ENCODE measurements at places on chromosomes 5 and 9.

DNA sequence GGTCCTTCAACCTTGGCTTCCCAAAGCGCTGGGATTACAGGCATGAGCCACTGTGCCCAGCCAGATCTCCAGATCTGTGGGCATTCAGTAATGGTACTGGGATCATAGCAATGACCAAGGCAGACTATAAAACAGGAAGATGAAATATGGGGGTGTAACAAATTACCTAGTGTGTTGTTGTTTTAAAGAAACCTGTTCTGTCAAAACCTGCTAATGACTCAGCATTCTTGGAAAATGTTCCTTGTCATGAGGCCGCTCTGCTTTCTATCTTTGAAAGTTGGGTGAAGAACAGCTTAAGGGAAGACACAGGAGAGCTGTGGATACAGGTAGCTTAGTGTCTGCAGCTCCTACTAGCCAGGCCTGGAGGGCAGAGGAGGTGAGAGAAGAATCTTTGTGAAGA, 19.4 kb downstream of the TARS1 start:
- DNase-seq = no peak

GRCh38 chr9:86408121-86408520, 53.9 kb upstream of the TUT7 start:
- DNase-seq = no peak

DNA sequence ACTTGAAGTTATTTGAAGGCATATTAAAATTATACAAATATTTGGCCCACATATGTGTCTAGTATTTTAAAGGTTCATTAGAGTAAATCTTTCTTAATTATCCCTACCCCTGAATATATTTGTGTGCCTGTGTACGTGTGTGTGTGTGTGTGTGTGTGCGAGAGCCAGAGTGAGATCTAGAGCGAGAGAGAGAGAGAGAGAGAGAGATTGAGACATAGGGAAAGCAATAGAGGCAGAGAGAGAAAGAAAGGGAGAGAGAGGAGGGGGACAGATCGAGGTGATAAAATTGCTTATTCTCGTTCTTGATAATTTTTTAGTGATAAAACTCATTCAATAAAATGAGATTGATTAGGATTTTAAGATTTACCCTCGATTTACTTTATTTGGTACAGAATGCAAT, 47.4 kb downstream of the ADAMTS19 start:
- no peak for DNase-seq

DNA sequence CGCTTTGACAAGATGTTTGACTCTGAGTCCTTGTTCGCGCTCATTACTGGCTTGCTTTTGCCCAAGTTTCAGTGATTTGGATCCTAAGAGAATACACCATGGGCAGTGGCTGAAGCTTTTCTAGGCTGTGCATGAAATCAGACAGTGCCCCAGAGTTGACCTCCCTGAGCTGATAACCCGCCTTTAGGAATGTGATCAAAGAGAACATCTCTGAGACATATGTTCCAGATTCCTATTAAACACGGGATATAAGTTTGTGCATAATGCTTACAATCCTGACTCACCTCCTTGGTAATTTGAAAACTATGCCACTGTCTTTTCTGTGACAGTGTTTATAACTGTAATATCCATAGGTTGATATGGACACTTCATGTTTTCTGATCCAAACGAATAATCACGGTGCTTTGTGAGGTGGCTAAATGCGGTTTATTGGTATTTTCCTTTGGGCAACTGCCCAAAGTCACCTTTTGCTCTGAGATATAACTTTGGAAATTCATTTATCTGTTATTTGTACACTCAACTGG, 732.9 kb downstream of the MTRR start:
- DNase-seq = no peak

DNA sequence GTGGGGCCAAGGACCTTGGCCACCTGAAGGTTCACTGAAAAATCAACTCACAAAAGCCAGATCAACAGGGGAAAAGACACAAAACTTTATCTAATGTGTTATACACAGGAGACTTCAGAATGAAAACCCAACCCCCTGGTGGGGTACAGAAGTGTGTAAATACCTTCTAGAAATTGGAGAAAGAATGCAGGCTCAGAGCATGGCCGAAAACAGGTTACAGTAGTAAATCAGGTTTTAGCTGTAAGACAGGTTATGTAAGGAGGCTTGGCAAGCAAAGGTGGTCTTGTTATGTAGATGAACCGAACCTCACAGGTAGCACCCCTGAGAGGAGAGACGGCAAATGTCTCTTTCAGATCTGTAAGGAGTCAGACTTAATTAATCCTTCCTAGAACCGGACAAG, 10.0 kb downstream of the CEMIP2 start:
- no peak for DNase-seq

GRCh38 chr5:96054311-96055030, 92.8 kb upstream of the ELL2 start:
- no peak for DNase-seq

GRCh38 chr5:62680121-62680520, 101.5 kb downstream of the LRRC70 start:
- DNase-seq = no peak

DNA sequence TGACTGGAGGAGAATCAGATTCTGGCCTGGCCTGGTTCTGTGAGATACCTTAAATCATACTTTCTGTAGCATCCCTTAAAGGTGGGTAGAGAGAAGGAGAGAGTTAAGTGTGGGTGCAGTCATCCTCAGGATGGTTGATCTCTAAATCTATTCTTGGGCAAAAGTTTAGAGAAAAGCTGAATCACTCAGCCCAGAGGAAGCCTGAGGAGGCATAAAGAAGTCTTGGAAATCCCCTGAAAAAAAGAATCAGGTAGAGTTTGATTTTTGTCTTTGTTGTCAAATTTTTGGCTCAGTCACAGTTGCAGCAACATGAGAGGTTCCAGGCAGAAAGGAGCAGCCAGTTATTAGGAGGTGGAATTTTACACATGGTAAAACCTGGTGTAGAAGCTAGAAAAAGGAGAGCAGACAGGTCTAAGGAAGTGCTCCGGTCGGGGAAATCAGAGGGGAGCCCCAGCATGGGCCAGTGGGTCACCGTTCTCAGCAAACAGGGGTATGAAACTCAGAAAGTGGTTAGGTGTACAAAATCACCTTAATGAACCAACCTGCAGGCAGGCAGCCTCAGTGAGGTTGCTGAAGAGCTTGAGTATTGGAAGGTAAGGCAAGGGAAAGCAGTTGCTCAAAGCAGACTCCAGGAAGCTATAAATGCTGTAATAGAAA, 116.2 kb upstream of the CNTLN start:
- no peak for DNase-seq

- no peak for DNase-seq
These were observed 5.1 kb upstream of the CAST start for GRCh38 chr5:96657068-96657467.

GRCh38 chr5:139863361-139863760, 67.8 kb downstream of the PSD2 start:
- DNase-seq = no peak

GRCh38 chr5:146751054-146751453, 127.5 kb downstream of the PPP2R2B start:
- no peak for DNase-seq

DNA sequence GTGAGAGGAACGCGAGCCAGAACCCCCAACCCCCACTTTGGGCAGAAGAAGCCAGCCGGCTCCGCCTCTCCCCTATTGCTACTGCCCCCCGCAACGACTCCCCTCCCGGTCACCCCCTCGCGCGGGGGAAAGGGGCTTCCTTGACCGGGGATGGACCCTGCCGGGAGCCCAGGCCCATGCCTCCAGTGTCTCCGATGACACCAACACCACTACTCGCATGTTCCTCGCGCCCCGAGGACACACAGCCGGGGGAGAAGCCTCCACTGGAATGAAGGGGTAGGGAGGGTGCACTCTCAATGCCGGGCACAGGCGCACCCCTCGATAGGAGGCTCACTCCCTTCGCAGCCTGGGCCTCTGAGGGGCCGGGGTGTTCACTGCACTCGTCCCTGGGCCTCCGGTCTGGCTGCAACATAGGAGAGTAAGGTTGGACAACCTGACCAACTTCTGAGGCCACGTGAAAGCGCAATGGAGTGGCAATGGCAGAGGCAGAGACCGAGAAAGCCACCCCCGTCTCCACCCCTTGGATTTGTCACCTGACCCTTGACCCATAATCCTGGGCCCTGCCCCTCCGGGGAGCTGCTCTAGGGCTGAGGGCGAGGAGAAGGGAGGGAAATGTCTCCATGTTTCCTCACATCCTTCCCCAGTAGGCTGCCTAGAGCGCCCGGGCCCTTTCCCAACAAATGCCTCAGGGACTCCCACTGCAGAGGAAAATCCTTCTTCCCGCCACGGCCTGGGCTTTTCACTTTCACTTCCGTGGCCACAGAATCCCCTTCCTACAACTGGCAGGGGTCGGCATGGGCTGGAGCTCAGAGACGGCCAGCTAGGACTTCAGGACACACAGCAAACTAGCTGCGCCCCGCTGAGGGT, 1.1 kb upstream of the CNTFR start:
- no peak for DNase-seq

DNA sequence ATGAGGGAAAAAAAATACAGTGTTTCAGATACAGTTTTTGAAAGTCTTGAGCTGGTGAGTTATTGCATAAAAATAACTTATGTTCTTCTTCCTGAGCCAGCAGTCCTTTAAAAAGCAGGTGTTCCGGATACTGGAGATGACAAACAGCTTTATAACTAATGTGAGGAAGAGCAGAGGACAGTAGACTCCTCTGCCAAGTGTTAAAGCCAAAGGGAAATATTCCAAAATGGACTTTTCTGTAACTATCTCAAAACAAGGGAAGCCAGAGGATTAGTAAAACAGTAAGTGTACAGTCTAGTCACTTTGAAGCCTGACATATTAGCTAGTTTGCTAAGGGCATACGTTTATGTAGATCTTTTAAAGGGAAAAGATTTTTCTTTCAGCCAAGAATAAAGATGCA, 11.0 kb upstream of the SNCAIP start:
- DNase-seq = no peak

DNA sequence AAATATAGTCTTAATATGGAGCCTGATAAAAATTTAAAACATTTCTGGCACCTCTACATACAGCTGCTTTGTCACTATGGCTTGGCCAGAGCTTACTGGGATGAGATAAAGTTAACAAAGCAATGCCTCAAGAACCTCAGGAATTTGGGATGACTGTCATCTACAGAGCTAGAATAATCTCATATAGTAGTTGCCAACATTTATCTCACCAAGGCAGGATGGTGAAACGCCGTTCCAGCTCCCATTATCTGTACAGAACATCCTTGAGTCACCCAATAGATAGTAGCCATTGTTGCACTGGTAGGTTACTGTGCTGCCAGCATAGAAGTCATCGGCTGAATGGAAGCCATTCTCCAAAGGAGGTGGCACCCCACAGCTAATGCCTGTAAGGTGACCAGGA, 94.6 kb upstream of the TXNDC8 start:
- no peak for DNase-seq

GRCh38 chr5:123524146-123524545, 12.2 kb downstream of the CSNK1G3 start:
- DNase-seq = no peak

DNA sequence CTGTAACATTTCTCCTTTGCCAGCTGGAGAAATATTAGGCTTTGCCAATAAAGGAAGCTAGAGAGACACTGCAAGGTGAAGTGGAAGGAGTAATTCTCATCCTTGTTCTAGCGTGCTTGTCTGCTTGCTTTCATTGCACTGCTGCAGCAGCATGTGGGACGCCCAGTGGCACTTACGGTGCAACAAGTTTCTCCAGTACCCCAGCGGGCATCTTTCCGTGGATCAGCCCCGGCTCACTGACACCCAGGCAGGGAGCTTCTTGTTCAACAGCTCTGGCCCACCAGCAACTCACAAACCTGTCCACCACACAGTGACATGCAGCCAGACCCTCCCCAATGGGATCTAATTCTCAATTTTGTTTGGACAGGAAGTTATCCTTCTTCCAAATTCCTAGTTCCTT, 233.2 kb downstream of the GLIS3 start:
- DNase-seq = no peak

DNA sequence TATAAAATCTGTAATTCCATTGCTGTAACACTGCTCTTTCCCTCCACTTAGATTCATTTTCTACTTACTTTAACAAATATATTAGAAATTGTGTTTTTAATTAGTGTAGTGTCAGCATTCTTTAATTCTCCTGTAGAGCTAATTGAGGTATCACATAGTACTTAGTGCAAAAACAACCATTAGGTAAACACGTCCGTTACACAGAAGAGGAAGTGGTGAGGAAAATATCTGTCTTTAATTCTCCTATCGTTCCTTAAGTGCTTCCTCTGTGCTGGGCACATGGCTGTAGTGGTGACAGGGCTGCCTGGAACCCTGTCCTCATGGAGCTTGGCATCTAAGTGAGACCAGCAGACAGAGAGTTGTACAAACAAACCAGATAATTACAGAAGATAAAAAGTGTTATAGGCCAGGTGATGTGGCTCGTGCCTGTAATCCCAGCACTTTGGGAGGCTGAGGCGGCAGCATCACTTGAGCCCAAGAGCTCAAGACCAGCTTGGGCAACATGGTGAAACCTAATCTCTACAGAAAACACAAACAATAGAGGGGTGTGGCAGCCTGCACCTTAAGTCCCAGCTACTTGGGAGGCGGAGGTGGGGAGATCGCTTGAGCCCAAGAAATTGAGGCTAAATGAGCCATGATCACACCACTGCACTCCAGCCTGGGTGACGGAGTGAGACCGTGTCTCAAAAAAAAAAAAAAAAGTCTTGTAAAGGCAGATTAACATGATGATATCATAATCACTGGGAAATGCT, 36.4 kb downstream of the PARP8 start:
- DNase-seq = no peak

- DNase-seq = no peak
These were observed 6.0 kb downstream of the RASEF start for GRCh38 chr9:83056911-83057310.

- peak; percentile 60 for DNase-seq
These were observed 73.8 kb downstream of the RGS3 start for GRCh38 chr9:113537229-113537810.

- DNase-seq = no peak
These were observed 28.7 kb downstream of the DMRT3 start for GRCh38 chr9:1005043-1005667.

DNA sequence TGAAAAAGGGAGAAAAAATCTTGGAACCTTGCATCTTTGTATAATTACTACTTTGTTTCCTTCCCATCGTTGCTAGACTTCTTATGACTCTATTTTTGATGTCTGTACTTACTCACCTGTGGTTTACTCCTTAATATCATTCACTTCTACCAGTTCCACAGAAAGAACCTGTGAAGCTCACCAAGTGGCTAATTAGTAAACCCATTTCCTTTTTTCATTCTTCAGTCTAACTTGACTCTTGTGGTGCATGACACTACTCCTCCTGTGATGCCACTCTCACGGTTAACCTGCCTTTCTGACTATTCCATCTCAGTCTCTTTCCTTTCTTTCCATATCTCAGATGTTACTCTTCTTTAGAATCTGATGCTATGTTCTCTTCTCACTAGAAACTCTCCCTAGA, 14.6 kb downstream of the RECK start:
- no peak for DNase-seq

Data from mesenteric fat pad (tissue), 1 donor.